ENCODE measurements at places on chromosomes 13 and 19.

DNA sequence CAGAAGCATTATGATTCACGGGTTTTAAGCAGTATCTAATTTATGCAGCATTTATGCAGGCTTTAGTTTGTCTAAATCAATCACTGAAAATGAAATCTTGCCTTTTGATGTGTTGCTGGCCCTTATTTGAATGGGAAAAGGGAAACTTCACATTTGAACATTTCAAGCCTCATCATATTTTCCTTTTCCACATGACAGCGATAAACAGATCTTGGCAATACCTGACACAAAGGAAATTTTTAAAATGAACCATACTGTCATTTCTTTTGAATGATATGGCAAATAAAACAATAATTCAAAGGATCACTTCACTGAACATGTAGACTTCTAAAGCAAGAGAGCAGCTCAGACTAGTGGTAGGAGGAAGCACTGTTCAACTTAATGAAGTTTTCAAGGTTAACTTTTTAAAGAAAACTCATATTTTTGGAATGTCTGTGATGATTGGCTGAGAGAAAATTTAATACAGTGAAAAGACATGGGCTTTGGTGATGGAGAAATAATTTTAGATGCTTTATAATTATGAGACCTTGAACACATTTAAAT, 198.1 kb downstream of the OXGR1 start:
- DNase-seq, result no peak

DNA sequence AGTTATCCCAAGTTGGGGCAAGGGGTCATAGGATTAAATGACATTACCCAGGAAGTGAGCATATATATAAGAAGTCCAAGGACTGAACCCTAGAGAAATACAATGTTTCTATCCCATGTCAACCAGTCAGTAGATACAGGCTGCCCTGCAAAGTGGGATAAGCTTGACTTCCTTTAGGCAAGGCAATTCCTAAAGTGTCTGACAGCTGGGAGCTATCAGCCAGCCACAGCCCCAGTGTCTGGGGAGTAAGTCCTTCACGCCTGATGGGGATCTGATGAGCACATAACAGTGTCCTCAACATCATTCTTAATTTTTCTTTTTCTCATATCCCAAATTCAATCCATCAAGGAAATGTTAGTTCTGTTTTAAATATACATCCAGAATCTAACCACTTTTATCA, 54.1 kb downstream of the DNAJC15 start:
- DNase-seq, result no peak

DNA sequence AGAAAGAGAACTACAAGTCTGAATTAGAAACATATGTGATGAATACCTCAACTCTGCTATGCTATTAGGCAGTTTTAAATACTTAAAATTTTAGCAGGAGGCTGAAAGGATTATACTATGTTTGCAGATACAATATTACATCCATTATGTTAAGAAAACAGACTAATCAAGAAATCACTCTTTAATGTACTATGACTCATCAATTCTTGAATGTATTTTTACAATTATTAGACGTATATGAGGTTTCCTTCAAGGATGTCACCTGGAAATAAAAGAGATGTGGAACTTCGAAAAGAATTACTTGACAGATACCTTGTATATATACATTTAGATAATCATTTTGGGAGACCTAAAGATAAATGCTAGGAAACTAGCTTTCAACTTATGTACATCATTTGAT, 835.6 kb upstream of the MIR17HG start:
- DNase-seq, result no peak

GRCh38 chr19:18057557-18057956, 29.2 kb downstream of the IL12RB1 start:
- no peak for DNase-seq

GRCh38 chr13:42218576-42218975, 53.4 kb upstream of the AKAP11 start:
- DNase-seq, result no peak

- no peak for DNase-seq
Observed at GRCh38 chr13:110957181-110957884, 42.5 kb upstream of the ANKRD10 start.

GRCh38 chr13:83845106-83845505, 37.2 kb downstream of the SLITRK1 start:
- DNase-seq, result no peak

All from central memory CD4-positive, alpha-beta T cell (primary cell).